ENCODE measurements at places on chromosomes 12 and 14.

- no peak for DNase-seq
Measured at GRCh38 chr14:59371771-59372170, 93.4 kb downstream of the GPR135 start.

- DNase-seq = no peak
Measured at GRCh38 chr14:45649051-45649450, 396.0 kb upstream of the MIS18BP1 start.

- DNase-seq = no peak
Measured at GRCh38 chr14:35819591-35820540, 6.3 kb upstream of the BRMS1L start.

DNA sequence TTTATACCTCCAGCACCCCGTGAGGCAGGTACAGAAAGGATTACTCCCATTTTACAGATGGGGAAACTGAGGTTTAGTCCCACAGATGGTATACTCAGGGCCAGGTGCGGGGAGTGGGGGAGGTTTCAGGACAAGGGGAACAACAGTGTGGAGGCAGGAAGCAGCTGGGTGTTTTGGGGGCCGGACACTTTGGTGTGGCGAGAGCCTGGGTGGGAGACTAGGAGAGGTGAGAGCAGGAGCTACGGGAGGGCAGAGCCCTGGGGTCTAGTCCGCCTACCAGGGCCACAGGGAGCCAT is 61.7 kb downstream of the DIO3 start:
- no peak for DNase-seq
